Right lung (tissue), 10 donors: ENCODE measurements at places on chromosomes 3 and 15.

DNA sequence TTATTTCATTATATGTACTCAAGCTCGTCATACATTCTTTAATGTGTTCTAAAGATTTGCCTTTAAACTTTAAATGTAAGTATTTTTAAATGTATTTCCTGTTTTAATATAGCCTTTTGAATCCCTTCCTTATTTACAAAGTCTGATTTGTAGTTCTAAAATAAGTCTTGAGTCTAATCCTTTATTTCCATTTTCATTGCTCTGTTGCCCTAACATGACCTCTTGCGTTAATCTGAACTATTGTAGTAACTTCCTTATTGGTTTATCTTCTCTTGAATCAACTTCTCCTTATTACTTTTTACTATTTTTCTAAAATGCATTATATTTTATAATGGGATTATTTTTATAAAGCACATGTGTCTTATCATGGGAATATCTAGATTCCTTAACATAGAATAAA is 24.0 kb downstream of the KNL1 start:
- DNase-seq = no peak

- no peak for DNase-seq
Measured at GRCh38 chr3:103381296-103382079, 946.7 kb downstream of the ZPLD1 start.

DNA sequence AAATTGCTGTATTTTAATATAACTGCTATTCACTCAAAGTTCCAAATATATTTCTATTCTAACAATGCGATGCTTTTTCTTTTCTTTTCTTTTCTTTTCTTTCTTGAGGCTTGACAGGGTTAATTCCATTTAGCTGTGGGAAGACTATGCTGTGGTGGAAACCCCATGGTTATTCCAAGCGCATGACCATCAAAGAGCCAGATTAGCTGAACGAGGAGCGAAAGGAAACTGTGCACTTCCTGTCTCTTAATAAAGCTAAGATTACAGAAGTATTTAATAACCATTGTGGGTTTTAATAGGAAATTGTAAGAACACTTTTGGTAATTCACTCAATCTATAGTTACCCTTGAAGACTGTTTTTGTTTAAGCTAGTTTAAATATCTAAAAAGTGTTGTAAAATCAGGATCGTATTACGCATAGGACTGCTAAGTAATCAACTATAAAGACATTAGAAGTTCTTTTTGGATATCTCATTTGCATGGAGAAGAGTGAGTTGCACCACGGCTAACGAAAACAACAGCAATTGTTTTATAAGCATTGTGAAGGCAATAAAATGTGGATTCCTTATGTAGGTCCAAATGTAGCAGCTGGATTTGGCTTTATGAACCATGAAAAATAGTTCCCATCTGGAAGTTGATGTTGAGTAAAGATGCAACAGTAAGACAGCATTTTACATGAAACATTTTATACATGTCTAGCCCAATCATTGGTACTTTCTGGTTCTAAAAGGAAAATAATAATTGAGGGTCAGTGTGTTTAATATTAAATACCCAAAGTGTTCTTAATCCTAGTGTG is 105.4 kb downstream of the ZIC1 start:
- DNase-seq = peak; percentile 38

DNA sequence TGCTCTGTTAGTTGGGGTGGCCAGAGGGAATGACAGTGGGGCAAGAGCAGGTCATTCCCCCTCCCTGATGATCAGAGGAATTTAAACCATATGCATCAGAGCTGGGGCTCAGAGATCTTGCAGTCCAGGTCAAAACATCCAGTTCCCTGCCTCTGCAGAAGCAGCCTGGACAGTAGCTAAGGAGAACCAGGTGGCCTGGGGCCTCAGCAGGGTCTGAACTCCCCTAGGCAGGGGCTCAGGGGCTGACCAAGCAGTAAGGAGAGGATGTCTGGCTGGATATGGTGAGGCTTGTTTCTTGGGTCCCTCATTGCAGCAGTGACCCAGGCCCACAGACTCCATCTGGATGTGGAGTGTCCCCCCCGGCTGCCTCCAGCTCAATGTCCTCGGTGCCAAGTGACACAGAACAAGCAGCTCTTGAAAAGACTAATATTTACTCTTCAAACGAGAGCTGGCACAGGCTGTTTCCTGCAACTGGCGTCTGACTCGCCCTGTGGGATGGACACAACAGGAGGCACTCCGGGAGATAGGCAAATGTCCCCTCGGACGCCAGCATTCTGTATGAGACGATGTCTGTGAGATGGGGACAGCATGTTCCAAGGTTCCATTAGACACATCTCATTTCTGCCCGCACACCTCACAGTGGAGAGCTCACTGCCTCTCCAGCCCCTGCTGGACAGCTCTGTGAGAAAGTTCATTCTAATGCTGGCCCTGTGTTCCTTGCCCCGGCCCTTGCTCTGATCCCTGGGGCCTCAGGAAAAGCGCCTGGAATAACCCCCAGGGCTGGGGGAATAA is 37.1 kb downstream of the SEC22C start:
- DNase-seq = peak; percentile 57

DNA sequence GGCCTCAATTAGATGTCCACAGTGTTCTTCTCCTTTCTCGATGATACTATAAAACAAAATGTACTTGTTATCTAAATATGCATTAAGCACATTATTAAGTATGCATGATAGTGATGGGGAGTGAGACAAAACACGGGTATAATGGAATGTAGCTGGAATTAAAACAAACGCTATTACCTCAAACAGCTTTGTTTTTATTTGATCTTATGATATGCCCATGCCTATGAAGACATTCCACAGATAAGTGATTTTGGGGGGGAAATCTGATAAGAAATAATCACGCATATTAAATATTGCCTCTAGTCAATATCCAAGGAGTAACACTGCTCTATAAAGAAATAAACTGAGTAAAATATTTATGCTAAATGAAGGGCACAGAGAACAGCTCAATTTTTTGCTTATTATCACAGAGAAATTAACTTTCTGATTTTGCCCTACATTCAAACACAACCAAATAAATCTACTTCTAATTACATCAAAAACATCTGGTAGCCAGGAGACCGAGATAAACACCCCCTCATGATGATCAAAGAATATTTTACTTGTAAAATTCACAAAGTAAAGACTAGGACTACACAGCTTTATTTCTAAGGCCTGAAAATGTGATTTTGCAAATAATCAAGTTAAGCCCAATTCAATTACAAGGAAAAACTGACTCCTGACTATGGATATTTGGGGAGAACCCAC is 1.9 kb downstream of the COX17 start:
- DNase-seq = no peak

GRCh38 chr3:113054552-113054951 is 63.8 kb downstream of the GTPBP8 start:
- DNase-seq = no peak

- no peak for DNase-seq
Measured at GRCh38 chr3:172607305-172608121, 84.3 kb upstream of the TNFSF10 start.

GRCh38 chr3:14404186-14404585 is 1.8 kb downstream of the SLC6A6 start:
- DNase-seq = no peak

DNA sequence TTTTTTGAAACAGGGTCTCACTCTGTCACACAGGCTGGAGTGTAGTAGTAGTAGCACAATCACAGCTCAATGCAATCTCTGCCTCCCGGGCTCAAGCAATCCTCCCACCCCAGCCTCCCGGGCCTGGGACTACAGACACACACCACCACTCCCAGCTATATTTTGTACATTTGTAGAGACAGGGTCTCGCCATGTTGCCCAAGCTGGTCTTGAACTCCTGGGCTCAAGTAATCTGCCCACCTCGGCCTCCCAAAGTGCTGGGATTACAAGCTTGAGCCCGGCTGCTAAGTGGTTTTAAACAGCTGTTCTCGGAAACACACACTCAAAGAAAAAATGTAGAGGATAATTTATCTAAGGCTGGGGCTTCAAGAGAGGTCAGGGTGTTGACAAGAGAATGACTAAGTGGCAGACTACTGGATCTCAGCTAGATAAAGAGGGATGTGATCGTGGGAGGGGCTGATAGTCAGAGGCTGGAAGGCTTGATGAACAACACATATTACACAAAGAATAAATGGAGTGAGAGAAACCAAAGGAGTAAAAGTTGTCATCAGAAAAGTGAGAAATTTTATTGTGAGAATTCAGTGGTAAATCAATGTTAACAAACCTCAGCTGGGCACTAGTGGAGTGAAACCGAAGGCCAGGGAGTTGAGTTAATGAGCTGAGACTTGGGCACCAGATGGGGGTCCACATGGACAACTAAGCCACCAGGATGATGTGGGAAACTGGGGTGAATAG is 6.7 kb downstream of the CCR5AS start:
- peak; percentile 69 for DNase-seq

- DNase-seq = no peak
Measured at GRCh38 chr15:65305776-65306175, 1.3 kb downstream of the RNU5B-1 start.

DNA sequence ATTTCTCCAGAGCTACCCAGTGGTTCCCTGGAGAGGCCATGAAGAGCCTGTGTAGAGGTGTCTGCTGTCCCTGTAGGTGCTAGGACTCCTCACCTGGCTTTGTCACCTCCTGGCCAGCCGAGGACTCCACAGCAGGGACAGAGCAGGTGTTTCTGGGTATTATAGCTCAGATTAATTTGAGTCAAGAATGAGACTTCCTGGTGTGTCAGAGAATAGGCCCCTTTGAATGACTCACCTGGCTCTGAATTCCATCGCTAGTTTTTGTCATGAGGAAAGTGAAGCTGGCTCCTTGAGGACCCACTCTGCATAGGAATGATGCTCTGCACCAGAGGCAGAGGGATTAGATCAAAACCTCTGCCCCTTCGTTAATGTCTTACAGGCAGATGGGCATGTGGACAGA is 167.5 kb upstream of the TOPAZ1 start:
- no peak for DNase-seq

DNA sequence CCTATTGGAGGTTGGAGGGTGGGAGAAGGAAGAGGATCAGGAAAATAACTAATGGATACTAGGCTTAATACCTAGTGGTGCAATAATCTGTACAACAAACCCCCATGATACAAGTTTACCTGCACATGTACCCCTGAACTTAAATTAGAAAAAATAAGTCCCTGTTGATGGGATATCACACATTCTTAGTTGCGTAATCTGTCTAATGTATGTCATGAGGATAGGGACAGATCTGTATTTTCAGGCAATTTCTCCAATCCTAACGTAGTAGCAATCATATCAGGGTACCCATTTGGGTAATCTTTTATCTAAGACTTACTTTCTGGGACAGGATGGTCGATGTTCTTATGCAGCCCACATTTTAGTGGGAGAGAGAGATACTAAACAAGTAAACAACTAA is 239.1 kb upstream of the AZI2 start:
- no peak for DNase-seq

DNA sequence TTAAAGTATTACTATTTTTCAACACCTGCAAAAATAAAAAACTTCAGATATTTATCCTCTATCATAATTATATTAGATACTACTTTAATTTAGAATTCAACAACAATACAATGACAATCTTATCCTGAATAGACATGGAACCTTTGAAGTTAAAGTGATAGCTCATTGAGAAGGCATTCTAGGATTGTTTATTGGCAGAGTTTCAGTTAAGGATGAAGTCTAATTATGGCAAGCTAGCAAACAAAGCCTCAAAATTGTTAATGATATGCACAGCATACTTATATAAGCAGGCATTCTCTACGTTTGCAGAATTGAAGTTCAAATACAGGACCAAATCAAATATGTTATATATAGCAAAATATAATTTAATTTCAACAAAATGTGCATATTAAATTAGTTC is 91.2 kb upstream of the ABI3BP start:
- DNase-seq = no peak

DNA sequence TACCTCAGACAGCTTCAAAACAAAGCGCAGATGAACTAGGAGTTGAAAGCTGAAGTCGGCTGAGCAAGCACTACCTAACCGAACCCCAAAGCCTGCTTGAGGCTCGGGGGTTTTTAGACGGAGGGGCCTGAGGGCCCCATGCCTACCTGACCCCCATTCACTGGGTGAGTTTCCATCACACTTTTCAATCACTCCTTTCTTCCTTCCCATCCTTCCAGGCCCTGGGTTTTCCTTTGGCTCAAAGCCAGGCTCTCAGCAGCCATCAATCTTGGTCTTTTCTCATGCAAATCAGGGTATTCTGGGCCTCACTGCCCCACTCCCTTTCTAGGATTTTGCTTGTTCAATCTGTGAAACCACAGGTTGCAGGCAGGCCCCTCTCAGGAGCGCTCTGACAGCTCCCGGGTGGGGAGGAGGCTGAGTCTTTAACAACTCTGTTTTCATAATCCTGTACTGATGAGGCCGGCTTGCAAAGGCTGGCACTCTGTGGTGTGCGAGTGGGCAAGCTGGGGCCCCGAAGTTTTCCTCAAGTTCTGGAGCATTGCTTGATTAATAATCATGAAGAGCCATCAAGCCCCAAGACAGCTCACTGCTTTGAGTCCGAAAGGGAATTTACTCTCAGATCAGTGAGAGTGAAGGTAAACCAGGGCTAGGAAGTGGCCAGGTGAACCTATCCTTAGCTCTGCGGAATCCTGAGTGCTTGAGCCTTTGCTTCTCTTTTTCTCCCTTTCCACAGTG is 97.6 kb downstream of the FRMD4B start:
- DNase-seq = no peak

- no peak for DNase-seq
Measured at GRCh38 chr3:111045564-111045963, 26.1 kb upstream of the NECTIN3 start.

GRCh38 chr3:140378571-140379340 is 299.1 kb upstream of the TRIM42 start:
- DNase-seq = no peak

- DNase-seq = no peak
Measured at GRCh38 chr15:29438703-29439055, 169.1 kb upstream of the NSMCE3 start.

- no peak for DNase-seq
Measured at GRCh38 chr3:106473576-106474475, 605.0 kb upstream of the CBLB start.

GRCh38 chr3:45365060-45365459 is 23.3 kb upstream of the LARS2 start:
- no peak for DNase-seq

DNA sequence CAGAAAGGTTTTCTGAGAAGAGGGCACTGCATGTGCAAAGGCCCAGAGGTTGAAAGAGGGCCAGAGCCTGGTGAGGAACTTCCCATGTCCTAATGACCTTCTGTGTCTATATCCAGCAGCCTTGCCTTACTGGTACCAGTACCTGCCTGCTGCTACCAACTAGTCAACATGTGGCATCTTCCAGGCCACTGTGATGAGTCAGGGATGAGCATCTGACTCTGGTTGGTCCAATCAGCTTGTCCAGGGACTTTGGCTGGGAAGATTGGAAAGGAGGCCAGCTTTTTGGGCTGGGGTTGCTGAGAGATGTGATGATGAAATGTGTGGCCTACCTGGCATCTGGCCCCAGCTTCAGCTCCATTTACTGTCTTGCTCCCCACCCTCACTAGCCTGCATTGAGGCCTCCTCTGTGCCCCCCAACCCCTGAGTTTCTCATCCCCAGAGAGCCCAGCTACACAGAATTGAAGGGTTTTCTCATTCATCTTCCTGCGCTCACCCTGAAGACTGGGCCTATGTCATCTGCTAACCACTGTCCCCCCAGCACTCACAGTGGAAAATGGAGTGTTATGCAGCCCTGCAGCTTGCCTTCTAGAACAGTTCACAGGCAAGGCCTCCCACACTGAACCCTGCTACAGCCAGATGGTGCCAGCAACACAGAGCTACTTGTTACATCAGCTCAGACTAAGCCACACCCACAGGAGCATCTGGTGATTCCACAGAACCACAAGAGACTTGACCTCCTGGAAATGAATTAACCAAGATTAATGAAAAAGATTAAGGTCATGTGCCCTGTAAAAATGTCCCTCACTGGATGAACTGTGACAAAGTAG is 1.3 kb upstream of the TWF2 start:
- no peak for DNase-seq
